ENCODE measurements at places on chromosomes 5 and 9.

- DNase-seq: no peak
Observed at GRCh38 chr9:130543368-130543767, 36.0 kb upstream of the FUBP3 start.

DNA sequence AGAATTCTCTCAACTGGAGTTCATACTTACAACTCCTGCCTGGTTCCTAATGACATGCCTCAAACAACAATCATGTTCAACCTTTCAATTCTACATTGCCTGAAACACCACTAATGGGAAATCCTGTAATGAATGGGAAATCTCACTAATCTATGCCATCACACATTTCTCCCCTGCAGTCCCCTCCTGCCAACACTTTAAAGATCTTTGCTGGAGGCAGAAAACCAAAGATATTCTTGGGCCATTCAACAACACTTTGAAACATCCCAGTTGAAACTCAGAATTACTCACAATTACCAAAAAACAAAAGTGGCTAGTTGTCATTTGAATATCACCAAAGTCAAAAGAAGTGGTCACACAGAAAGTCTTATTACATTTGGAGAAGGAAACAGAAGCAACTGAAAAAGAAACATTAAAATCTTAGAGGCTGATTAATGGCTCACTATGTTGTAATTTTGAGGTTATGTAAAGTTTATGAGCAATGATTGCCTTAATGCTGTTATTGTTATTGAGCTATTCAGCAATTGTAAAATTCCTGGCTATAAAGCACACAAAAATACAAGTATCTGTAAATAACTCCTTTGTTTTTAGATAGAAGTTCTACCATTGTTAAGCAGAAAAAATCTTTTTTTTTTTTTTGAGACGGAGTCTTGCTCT lies 313.4 kb upstream of the SLC30A5 start:
- no peak for DNase-seq

DNA sequence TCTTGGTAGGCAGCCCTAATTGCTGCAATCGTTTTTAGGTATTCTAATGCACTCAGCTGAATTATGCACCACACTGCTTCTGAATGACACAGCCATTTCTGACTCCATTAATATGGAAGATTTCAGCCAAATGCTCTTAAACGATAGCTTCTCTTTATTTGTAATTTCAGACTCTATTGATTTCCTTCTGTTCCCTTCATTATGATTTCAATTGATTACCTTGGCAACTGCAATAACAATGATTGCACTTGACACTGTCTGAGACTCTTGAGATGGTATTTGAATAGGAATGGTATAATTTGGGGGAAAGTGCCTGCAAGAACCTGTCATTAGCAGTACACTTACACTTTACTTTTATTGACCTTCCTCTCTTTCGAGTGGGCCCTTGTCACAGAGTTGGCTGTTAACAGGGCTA lies 296.1 kb upstream of the DMAC1 start:
- DNase-seq: no peak

- DNase-seq: no peak
Observed at GRCh38 chr9:27386571-27387091, 89.7 kb upstream of the EQTN start.

GRCh38 chr9:132671620-132672412 lies 1.6 kb downstream of the GTF3C4 start:
- DNase-seq: peak; percentile 27

DNA sequence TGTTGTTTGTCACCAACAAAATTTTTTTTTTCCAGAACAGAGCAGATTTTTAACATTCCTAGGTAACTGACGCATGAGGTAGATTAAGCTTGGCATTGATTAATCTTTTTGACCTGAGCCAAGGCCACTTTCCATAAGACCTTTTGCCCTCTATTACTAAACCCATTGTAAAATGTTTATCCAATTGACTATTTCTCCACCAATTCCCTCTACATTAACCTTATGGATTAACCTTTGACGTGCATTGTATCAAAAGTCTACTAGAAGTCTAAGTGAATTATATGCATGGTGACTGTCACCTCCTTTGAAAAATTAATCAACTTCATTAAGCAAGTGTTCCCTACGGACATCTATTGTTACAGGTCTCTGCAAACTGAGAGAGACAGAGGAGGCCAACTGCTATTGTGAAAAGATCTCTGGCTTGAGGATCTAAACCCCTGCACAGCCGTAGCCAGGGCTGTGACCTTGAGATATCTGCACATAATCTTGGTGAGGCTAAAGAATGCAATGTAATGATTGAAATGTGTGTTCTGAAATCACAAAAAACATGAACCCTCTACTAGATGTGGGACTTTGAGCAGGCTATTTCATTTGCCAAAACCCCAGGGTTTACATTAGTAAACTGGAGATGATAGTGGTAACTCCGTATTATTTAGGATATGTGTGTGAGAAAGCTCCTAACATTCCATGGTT lies 632.2 kb downstream of the TLR4 start:
- DNase-seq: no peak

DNA sequence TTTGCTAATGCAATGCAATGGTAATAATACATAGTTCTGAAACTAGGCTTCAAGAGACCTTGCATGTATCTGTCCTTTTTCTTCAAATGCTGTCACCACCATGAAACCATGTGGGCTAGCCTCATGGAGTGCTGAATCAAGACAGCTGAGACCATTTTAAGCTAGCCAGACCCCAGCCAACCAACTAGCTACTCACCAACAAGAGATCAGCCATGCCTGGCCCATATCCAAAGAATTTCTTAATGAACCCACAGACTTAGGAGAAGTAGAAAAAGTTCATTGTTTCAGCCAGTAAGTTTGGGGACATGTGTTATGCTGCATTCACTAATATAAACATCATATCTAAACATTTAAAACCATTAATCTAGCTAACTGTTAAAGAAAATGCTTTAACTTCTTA lies 139.8 kb upstream of the EDIL3 start:
- no peak for DNase-seq

DNA sequence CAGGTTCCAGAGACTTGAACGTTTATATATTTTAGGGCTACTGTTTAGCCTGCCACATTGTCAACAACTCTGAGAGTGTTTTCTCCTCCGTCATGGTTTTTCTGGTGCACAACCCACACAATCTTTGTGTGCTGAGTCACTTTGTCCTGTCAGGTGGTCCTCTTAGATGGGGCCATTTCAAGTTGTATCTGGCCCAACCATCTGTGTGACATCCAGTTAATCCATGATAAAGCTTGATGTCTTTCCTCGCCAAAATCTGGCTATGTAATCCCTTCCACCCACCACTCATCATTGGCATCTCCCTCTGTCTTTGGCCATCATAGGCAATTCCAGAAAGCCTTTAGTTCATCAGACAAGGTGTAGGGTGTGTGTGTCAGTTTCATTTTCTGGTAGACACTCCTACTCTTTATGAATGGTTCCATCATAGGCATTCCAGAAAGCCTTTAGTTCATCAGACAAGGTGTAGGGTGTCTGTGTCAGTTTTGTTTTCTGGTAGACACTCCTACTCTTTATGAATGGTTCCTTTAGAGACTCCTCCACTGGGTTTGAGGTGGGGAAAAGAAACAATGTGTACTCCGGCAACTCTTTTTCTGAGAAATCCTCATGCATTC lies 282.0 kb upstream of the ACTBL2 start:
- DNase-seq: no peak

DNA sequence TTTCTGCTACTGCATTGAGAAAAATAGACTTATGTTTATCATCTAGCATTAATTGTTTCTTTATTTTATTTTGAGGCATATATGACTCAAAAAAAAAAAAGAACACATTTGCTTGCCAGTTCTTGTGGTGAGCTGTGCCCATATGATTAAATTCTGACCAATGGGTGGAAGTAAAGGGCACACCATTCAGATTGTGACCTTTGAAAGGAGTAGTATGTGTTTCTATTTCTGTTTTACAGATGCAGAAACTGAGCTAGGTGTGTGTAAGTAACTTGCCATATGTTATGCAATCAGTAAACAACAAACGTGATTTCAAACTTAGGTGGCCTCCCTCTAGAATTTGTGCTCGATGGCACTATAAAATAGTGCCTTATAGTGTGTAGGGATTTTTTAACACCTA lies 368.1 kb upstream of the EDIL3 start:
- no peak for DNase-seq

DNA sequence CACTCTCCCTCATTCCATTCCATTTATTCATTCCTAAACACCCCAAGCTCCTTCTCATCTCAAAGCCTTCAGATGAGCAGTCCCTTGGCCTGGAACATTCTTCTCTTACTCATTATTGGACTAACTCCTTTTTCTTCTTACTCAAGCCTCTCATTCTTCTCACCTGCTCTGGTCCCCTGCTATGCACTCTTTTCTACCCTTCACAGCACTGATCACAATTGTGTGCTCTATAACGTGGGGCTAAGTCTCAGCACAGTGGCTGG lies 212.4 kb downstream of the MAPKAP1 start:
- no peak for DNase-seq

- no peak for DNase-seq
Observed at GRCh38 chr5:14838396-14839319, 32.9 kb downstream of the ANKH start.

- DNase-seq: no peak
Observed at GRCh38 chr9:84667571-84668195, 1.8 kb upstream of the NTRK2 start.

GRCh38 chr5:82885627-82886389 lies 191.4 kb downstream of the TMEM167A start:
- no peak for DNase-seq

DNA sequence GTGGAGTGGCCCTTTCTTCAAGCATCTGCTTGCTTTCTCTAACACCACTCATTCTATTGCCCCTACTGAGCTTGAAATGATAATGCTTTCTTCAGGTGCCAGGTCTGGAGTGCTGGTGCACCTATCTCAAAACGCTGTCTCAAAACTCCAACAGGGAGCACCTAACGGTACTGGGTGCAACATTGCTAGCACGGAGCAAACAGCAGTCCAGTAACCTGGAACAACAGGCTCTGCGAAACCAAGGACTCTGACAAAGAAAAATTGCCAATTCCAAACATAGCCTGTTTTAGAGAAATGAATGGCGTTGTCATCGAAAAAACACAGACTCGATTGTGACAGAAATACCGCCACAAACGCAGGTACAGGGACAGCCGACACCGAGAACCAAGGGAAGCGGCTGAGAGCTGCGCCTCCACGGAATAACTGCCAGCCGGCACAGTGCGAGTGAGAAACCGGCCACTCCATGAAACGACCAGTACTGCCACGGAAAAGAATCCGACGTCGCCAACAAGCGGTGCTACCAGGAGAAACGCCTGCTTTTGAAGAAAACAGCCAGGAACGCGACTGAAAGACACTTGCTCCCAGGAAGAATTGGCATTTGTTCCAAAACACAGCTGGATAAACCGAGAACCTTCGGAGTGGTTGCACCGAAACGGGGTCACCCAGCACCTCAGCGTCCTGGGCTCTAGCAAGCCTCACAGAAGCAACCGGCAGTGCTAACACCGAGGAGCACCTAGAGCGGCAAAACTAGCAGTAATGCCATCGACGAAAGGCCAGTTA lies 3.1 kb downstream of the ANXA2R start:
- no peak for DNase-seq

All from T-helper 1 cell (primary cell).